ENCODE measurements at places on chromosomes 7 and 10. TPM values are rescaled to one million over a fixed set of nuclear protein-coding genes. Genes with fewer than 3 reads are reported as not detected.

- H3K36me3 ChIP-seq = peaks cover 19% of the 10 kb centered on the region
- no peak overlapping the region for H3K4me3 ChIP-seq
- no peak overlapping the region for H3K27ac ChIP-seq
- no peaks in the 10 kb centered on the region for H3K27me3 ChIP-seq
Observed at GRCh38 chr10:6101181-6101580, 12.3 kb downstream of the RBM17 start.

The GTF2I gene
- total RNA-seq = 242 TPM

DNA sequence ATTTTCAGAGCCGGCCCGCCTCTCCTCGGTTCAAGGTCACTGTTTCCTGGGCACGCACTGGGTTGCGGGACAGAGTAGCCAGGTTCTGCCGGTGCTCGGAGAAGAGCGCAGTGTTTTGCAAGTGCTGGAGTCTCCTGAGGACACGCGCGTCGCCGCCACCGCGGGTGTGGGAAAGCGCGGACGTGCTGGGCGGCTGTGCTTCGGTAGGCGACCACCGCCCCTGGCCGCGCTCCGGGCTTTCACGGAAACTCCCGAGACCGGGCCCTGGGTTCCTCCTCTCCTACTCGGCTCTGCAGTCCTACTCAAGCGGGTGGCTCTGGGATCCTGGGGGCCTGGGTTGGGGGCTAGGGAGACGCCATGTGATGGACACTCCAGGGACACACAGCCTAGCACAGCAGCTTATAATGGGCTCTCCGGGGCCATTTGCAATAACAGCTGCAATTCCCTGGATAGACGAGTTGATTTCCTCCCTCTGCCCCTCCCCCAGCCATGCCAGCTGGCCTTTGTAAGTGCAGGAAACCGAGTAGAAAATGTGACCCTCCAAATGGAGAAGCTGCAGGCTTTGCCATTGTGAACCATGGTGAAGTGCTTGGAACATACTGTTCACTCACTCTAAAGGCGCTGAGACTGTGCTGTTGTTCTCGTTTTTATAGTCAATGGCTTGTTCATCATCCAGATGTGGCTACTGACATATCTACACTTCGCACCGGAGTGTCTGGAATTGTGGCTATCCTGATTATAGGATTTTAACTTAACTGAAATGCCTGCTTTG lies 2.1 kb downstream of the FRAT1 start:
- no peaks in the 10 kb centered on the region for H3K27me3 ChIP-seq
- no peaks in the 10 kb centered on the region for H3K36me3 ChIP-seq
- peaks cover 15% of the 10 kb centered on the region for H3K4me1 ChIP-seq
- no peak overlapping the region for H3K4me3 ChIP-seq
- peak; percentile 26 for DNase-seq

The RBP3 gene
- not detected for total RNA-seq

GRCh38 chr7:143229054-143229790 lies 7.4 kb downstream of the TAS2R40 start:
- no peak overlapping the region for H3K27ac ChIP-seq
- no peak overlapping the region for H3K4me3 ChIP-seq
- no peak for DNase-seq
- no peaks in the 10 kb centered on the region for H3K36me3 ChIP-seq
- peaks cover 18% of the 10 kb centered on the region for H3K27me3 ChIP-seq

GRCh38 chr7:36736899-36737211 lies 12.6 kb upstream of the AOAH start:
- no peak overlapping the region for H3K27ac ChIP-seq
- no peak overlapping the region for H3K4me3 ChIP-seq
- no peak for DNase-seq
- no peaks in the 10 kb centered on the region for H3K36me3 ChIP-seq

DNA sequence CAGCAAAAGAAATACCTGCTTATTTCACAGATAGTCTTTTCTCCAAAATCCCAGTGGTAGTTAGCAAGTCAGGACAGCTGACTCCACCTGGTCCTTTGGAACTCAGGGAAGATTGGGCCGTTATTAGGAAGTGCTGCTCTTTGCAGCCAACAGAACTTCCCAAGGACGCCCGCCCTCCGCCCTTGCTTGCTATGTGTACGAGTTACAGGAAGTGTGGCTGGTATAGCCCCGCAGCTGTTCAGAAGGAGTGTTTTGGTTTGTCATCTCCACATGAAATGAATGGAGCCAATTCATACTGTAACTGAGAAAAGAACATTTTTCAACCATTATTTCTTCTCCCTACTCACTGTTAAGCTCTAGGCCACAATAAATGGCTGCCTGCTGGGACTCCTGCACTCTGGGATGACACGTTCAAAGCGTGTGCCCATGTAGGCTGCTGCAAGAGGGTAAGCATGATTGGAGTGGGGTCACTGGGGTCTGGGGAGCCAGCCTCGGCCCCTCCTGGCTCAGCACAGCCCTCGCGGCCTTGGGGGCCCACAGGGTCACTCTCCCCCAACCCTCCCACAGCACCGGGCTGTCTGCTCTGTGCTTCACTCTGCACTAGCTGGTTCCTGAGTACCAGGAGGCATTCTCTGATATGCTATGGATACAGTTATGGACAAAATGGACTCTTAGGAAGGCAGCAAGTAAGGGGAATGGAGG lies 244.0 kb downstream of the EBF3 start:
- no peaks in the 10 kb centered on the region for H3K36me3 ChIP-seq
- no peak for DNase-seq
- H3K4me1 ChIP-seq = no peaks in the 10 kb centered on the region
- no peaks in the 10 kb centered on the region for H3K27me3 ChIP-seq

DNA sequence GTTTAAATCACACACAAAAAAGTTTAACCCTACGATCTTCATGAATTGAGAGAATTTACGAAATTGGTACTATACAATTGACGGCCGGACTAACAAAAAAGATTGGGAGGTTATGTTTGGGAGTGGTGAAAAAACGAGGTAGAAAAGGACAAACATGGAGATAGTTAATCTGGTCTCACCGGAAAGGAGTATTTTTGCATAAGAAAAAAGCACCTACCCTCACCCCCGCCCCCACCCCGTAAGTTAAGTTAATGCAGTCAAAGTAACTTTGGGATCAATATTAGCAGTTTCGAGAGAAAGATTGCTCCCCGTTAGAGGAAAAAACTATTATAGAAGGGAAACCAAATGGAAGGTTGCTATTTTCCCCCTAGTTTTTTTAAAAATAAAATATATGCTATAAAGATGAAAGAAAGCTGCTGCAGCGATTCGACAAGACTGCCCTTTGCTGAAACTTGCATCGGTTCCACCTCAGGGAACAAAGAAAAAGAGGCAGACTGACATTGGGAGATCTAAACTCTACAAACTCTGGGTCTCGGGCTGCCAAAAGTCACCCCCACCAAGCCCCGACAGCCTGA lies 3.5 kb downstream of the SP8 start:
- H3K36me3 ChIP-seq = no peaks in the 10 kb centered on the region
- no peak overlapping the region for H3K27ac ChIP-seq
- no peak overlapping the region for H3K4me3 ChIP-seq
- peak; percentile 29 for DNase-seq

DNA sequence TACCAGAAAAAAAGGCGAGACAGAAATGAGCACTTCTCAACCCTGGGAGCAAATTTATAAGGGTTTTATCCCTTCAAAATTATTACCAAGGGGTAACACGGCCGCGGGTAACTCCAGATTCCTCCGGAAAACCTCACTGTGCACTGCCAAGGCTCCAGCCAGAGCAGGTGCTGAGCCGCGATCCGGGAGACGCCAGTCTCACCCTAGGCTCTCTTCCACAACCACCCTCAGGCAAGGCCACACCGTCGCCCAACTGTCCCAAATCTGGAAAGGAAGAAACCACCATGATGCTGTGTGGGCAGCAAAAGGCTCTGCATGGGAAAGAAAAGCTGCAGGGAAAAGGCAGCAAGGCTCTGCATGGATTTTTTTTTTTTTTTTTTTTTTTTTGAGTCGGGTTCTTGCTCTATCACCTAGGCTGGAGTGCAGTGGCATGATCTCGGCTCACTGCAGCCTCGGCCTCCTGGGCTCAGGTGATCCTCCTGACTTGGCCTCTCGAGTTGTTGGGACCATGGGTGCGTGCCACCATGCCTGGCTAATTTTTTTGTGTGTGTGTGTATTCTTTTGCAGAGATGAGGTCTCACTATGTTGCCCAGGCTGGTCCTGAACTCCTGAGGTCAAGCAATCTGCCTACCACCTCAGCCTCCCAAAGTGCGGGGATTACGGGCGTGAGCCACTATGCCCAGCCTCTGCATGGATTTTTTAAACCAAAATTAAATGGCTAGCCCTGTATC lies 39.0 kb downstream of the MAD1L1 start:
- no peak for DNase-seq
- H3K27ac ChIP-seq = no peak overlapping the region
- H3K36me3 ChIP-seq = peaks cover 8% of the 10 kb centered on the region

DNA sequence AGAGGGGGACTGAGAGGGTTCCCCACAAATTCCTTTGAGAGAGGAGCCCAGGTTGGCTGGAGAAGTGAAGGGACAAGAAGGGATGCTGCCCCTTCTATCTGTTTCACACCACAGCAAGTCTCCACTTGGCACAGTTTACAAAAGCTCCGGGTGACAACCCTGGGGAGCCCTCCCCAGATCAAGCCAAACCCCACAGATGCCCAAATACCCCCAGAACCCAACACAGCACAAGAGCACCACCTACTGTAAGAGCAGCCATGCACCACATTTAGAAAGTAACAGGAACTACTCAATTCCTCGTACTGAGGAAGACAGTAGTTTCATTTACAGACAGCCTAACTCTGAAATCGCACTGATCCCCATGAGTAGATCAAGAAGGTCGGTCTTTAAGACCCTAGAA lies 67.8 kb upstream of the ATP6V0A4 start:
- no peaks in the 10 kb centered on the region for H3K27me3 ChIP-seq
- no peak overlapping the region for H3K4me3 ChIP-seq
- H3K36me3 ChIP-seq = no peaks in the 10 kb centered on the region
- H3K4me1 ChIP-seq = no peaks in the 10 kb centered on the region

The SYT15B gene
- total RNA-seq = 0.18 TPM
